ENCODE measurements at places on chromosomes 7 and 10.

DNA sequence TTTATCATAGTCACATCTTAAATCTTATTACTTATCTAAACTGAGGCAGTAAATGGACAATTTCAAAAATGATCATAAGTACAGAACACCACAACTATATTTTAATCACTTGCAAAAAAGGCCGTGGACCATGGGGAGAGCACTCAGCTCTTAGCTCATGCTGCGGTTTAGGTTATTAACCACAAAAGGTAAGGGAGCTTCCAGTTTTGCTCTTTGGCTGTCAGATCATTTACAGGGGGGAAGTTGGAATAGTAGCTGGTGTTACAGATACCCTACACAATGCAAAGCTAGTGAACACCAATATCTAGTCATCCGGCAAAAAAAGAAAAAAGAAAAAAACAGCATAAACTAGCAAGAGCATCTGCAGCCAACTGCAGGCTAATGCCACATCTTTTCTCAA, 147.0 kb downstream of the BBS9 start:
- DNase-seq, result no peak

DNA sequence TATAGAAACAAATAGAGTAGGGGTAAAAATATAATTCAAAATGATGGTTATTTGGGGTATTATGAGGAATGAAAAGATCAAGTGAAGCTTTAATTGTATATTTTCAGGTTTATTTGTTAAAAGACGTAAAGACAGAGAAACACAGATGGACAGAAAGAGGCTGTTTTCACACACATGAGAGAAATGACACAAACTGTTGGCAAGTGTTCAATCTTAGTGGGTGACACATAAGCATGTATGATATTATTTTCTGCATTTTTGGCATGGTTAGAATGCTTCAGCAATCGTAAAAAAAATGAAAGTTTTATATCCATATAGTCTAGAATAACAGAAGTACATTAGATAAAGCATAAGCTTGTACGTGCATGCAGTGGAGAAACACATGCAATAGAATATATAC, 464.4 kb upstream of the AKR1E2 start:
- no peak for DNase-seq

GRCh38 chr7:140653319-140654108, 12.9 kb upstream of the DENND2A start:
- DNase-seq, result peak; percentile 34

GRCh38 chr7:154584352-154585252, 418.3 kb downstream of the PAXIP1 start:
- no peak for DNase-seq

- no peak for DNase-seq
These were observed 59.9 kb downstream of the HIBADH start for GRCh38 chr7:27602766-27603165.

Measured in SW 1271 (cell line).